ENCODE measurements at places on chromosomes 1 and 21.

DNA sequence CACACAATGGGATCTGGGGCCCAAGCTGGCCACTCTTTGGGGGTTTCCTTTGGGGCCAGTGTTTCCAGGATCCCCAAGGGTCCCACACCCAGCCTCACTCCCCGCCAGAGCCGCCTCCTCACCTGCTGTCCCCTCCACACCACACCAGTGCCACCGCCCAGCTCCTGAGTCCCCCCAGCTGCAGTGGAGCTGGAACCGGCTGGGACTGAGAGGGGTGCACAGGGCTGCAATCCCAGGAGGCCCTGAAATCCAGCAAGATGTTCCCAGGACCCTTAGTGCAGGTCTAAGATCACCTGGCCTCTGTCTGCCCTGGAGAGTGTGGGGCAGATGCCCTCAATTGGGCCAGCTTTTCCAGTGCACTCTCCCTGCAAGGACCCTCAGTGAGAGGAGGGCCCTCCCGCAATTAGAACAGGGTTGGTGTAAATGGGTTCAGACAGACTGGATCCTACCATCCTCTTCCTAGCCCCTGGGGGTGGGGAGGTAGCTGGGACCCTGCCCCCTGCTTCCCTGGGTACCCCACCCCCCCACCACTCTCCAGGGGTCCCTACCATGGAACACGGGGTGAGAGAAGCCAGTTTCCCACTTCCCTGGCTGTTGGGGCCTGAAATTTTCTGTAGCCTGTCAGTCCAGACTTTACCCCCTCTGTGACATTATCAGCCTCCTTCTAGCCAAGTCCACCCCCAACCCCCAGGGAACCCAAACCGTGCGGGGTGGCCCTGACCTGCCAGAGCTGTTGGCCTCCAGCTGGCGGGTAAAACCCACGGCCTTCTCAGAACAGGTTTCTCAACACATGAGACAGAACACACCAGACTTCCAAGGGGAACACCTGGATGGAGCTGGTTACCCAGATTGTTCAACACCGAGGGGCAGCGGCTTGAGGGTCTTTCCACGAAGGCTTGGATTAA lies 7.0 kb downstream of the KRTAP10-12 start:
- no peak for DNase-seq

DNA sequence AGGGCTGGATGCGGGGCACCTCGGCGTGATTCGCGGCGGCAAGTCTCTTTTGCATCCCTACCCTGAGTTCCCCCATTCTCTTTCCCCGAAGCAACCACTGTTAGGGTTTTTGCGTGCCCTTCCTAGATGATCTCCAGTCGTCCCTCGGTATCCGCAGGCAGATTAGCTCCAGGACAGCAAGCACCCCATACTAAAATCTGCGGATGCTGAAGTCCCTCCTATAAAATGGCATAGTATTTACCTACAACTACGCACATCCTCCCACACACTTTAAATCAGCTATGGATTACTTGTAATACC lies 22.8 kb upstream of the CFAP126 start:
- no peak for DNase-seq

DNA sequence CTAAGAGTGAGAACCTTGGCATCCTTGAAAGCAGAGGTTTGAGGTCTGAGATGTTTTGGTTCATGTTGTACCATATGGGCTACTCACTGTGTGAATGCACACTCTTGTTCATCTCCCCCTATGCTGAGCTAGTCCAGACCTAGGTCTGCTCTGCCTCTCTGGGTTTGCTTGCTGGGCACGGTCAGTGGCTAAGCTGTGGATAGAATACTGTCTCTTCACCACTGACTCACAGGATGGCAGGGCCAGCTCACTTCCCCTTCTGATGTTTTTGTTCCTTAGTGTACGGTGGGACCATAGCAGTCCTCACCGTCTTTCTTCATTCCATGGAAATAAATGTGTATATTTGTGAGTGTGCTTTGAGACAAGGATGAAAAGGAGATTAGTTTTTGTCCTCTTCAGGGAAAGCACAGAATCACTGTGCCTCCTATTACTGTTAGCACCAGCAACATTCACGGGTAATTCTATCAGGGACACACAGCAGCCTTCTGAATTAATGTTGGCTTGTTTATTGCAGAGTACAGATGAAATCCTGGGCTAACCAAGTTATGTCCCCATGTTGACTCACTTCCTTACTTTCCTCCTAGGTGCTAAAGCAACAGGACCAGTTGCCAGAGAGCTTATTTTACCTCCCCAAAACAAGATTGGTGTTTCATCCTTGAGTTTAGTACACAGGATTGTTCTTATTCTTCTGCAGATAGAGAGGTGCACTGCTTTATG lies 56.9 kb upstream of the IVNS1ABP start:
- no peak for DNase-seq

GRCh38 chr1:245091818-245092637 lies 62.8 kb upstream of the KIF26B start:
- DNase-seq, result no peak

DNA sequence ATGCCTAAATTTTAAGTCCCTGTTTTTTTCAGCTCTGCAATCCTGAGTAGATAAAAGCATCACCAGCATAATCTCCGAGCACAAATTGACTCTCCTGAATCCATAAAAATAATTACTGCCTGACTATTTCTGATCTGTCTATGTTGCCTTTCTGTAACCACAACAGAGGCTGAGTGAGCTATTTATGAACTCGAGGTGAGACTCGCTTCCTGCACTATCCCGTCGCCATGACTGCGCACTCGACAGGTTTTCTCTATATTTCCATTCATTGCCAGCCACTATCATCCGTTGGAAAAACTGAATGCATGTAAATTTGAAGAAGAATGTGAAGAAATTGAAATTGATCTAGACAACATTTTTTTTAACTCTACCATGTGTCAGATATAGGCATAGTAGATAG lies 897.2 kb downstream of the ADGRL2 start:
- DNase-seq, result no peak

- DNase-seq, result no peak
Observed at GRCh38 chr1:34987018-34987417, 1.9 kb upstream of the TMEM35B start.

- DNase-seq, result no peak
Observed at GRCh38 chr1:43753422-43753821, 46.1 kb downstream of the ST3GAL3 start.

GRCh38 chr1:41404308-41404761 lies 43.1 kb downstream of the FOXO6 start:
- peak; percentile 40 for DNase-seq

- DNase-seq, result no peak
Observed at GRCh38 chr1:227797144-227797543, 18.3 kb upstream of the PRSS38 start.

- DNase-seq, result no peak
Observed at GRCh38 chr1:67642629-67643028, 42.4 kb upstream of the GADD45A start.

Measured in renal pelvis (tissue), 12 donors.